NCI-H2081 treated with DMSO at 0.1 percent for 48 hours (cell line): ENCODE measurements at places on chromosomes 2 and 18.

DNA sequence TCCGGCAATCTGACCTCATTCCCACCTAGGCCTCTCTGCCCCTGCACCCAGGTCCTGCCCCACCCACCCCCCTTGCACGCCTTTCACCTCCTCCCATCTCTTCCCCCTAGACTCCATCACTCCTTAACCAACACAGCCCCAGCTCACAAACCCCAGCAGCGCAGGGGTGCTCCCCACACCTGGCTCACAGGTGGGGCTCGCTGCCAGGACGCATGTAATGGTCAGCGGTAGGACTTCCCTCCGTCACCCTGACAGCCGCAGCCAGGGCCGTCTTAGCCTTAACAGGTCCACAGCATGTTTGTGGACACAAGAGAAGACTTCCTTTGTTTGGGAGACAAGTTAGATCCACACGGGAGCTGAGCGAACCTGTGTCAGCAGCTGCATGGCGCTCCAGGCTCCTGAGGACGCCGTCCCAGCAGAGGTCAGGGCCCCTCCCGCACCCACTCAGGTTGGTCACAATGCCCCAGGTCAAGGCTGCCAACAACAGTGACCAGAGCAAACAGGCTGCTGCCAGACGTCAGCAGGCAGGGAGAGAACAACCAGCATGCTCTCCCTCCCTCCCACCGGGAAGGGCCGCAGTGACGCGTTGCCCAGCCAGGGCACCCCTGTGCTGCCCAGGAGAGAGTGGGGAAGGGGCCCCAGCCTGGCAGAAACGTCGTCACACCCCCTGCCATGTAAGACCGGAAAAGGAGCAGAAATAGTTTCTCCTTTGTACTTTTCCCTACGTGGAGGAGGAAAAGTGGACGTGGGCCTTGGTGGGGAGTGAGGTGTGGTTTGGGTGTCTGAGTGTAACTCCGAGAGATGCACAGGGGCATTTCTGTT lies 68.0 kb downstream of the PXDN start:
- DNase-seq = no peak

- no peak for DNase-seq
Measured at GRCh38 chr2:223294756-223295155, 242.8 kb downstream of the KCNE4 start.

DNA sequence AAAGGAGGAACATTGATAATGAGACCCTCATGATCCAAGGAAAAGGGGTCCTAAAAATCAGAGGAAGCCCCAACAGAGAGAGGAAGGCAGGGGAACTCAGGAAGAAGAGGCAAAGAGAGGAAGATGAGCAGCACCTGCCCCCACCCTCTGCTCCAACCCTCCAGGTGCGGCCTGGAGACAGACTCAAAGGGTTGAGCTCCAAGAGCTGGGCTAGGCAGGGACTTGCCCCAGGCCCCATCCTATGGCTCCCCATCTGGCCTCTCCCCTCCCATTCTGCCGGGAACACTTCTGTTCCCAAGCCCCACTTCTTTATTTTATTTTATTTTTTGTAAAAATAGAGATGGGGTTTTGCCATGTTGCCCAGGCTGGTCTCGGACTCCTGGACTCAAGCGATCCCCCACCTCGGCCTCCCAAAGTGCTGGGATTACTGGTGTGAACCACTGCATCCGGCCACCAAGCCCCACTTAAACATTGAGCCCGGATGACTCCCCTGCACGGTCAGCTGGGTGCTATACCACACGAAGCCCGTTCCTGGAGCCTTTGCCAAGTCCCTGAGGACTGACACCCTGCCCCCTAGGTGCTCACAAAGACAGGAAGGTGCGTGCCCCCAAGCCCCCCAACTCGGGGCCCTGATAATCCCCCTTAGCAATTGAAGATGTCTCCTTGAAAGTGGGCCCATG lies 3.8 kb upstream of the GPR55 start:
- DNase-seq = no peak

DNA sequence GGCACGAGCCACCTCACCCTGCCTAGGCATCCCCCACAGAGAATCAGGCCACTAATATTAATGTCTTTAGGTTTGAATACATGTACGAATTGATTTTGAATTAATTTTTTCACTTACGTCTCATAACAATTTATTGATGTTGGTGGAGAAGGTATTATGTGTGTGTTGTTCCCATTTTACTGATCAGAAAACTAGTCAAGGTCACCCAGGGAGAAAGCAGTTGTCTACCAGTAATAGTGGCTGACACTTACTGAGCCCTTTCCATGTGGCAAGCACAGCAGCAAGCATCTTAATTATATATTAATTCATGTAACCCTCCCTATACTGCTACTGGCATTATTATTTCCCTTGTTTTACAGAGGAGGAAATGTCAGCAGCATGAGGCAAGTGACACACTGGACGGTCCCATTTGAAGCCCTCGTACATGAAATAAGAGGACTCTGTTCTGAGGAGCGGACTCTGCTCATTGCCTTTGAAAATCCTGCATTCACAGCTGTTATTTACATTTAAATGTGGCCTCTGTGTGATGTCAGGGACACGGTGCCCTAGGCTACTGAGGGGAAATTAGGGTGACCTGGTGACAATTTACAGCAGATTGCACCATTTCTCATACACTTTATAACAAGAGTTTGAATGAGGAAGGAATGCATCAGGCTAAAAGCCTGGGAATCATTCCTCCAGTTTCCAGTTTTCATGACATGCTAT lies 30.9 kb upstream of the KCNE4 start:
- DNase-seq = no peak

GRCh38 chr2:128252501-128252900 lies 66.2 kb downstream of the HS6ST1 start:
- DNase-seq = no peak

GRCh38 chr2:69583321-69583833 lies 60.2 kb downstream of the AAK1 start:
- DNase-seq = no peak

DNA sequence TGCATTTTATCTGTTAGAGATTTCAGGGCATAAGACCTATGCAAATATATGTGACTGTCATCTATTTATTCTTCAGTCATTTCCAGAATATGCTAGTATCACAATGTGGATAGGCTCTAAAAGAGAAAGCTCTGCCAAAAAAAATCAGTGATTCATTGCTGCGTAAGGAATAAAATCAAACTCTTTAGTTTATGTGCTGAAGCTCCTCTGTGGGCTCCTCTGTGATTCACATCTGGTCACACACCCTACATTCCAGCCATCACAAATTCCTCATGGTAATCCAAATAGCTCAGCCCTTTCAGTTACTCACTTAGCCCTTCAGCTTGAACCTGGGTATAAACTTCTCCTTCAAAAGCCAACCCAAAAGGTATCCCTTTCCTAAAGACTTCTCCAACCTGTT lies 21.4 kb downstream of the DLGAP1 start:
- no peak for DNase-seq

DNA sequence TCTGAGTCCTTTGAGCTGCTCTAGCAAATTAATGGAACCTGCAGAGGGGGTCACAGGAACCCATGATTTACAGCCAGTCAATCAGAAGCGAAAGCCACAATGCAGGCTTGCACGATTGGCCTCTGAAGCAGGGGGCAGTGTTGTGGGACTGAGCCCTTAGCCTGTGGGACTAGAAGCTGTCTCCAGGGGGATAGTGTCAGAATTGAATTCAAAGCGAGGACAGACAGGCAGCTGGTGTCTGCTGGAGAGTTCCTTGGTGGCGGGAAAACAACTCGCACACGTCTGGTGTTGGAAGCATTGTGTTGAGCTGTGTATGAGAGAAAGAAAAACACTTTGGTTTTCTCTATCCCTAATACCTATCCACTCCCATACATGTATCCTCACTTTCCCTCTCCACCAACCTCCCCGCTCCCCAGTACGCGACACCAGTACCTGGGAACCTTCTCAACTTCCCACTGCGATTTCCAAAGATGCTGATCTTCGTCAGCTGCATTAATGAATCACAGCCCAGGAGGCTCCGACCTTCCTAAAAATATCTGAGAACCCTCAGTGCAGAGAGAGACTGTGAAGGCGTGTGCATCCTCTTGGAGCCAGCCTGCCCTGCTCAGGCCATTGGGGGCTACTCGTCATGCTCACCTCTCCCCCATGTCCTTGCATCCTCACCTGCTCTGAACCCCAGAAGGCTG lies 88.2 kb downstream of the HS1BP3 start:
- no peak for DNase-seq

DNA sequence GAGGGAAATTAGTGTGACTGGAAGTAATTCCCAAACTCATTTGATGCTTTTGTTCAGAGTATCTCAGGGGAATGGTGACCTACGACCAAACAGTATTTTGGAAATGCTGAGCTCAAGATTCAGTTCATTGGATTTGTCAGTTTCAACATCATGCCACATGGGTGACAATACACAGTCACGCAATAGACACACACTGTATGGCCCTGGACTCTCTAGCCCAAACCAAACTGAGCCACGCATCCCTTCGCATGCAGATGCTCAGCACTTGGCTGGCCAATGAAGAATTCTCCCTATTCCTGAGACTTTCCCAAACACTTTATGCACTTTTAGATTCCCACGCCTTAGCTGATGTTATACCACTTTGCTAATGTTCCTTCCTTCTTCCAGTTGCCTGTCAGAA lies 10.0 kb downstream of the PDE1A start:
- DNase-seq = no peak

DNA sequence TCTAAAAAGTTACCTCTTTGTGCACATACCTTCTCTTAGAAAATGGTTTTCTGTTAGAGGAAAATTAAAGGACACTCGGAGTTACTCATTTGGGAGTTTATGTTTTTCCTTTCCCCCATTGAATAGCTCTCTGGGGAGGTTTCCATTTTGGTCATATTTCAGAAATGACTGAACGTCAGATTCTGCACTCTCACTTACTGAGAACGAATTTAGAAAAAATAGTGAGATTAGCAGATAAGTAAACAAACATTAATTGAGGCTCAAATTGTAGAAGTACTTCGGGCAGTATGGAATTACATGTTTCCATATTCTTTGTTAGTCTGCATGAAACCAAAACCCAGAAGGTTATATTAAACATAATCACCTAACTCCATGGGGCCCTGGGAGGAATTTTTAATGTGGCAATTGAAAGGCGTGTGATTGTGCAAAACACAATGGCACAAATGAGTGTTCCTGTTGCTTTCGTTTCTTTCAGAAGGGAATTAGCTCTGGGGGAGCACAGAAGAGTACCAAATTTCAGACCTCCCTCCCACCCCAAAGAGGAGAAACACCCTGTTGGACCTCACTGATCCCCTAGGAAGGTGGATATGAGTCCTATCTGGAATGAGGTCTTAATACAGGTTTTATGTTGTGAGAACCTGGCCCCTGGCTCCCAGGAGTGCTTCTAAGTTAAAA lies 212.3 kb downstream of the BCL2 start:
- DNase-seq = no peak

GRCh38 chr18:52216666-52217065 lies 123.3 kb upstream of the DCC start:
- no peak for DNase-seq

- no peak for DNase-seq
Measured at GRCh38 chr2:37215250-37215649, 16.1 kb downstream of the CEBPZ start.

DNA sequence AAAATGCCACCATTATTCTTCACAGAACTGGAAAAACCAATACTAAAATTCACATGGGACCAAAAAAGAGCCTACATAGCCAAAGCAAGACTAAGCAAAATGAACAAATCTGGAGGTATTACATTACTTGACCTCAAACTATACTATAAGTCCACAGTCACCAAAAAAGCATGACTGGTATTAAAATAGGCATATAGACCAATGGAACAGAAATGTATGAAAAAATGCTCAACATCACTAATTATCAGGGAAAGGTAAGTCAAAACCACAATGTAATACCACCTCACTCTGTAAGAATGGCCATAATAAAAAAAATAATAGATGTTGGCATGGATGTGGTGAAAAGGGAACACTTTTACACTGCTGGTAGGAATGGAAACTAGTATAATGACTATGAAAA lies 158.6 kb downstream of the CDH2 start:
- no peak for DNase-seq

- DNase-seq = no peak
Measured at GRCh38 chr2:6580982-6581381, 284.7 kb downstream of the CMPK2 start.

- DNase-seq = no peak
Measured at GRCh38 chr2:98881153-98881650, 54.8 kb downstream of the CRACDL start.

- DNase-seq = peak; percentile 90
Measured at GRCh38 chr2:84958135-84959059, 12.6 kb upstream of the KCMF1 start.

DNA sequence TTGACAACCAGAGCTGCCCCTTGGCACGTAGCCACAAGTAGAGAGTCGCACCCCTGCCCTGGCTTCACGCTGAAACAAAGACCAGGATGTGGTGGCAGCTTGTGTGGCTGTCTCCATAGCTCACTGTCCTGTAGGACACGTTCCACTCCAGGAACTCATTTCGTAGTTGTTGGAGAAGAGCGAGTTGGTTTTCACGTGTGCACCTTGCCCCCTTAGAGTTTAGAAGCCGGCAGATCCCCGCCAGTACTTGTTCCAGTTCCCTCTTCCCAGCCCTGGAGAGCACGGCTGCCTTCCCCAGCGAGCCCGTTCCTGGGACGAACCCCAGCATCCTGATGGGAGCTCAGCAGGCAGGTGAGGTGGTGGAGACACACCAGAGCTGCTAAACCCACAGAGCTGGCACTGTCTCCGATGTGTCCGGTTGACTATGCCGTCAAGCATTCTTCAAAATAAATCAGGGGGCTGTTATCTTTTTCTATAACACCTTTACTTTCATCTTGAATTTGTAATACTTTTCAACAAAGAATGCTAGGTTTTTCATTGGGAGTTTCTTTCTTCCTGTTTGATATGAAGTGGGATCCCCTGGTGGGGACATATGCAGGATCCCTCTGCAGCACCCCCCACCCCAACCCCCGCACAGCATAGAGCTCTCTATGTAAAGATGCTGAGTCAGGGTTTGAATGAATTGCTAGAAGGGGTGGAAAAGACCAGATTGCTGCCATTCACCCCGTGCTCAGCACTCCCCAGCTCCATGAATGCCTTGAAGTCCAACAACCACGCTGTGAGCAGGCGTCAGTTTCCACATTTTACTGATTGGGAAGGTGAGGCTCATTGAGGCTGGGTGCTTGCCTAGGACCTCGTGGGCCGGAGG lies 44.5 kb downstream of the GREB1 start:
- no peak for DNase-seq

DNA sequence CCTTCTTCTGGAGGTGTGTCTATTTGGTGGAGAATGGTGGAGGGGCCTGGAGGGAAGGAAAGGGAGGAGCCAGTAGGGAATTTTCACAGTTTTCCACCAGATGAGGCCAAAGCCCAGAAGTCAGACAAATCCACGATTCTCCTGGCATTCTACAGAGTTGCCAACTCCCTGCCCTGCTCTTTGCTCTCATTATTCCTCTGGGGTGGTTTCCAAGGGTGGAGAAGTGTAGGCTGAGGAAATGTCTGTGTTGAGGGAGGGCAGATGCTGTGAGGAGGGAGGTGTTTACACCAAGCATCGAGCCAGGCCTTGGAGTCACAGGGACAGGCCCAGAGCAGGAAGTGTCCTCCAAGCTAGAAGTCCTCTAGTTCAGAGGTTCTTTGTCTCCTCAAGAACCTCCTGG lies 124.1 kb upstream of the LGALSL start:
- no peak for DNase-seq
